Activated CD4-positive, CD25-positive, alpha-beta regulatory T cell treated with anti-CD3 and anti-CD28 coated beads, Interleukin-2, amount 50 U/mL, for 16 hours (primary cell): ENCODE measurements at places on chromosomes 6 and 20.

DNA sequence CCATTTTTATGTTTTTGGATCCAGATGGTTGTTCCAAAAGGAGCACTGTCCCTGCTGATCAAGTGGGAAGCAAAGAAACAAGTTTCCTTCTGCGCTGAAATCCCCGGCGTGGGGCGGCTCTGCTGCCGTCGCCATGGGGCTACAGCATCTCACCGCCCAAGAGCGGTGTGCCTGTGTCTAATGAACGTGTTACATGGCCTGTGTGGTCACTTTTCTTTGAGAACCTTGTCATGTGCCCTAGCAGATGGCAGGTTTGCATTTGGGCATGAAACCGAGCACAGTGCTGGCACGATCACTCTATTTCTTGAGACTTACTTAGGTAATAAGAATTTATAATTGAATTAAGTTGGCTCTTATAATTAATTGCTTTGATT, 51.9 kb downstream of the ZDHHC14 start:
- DNase-seq: no peak

DNA sequence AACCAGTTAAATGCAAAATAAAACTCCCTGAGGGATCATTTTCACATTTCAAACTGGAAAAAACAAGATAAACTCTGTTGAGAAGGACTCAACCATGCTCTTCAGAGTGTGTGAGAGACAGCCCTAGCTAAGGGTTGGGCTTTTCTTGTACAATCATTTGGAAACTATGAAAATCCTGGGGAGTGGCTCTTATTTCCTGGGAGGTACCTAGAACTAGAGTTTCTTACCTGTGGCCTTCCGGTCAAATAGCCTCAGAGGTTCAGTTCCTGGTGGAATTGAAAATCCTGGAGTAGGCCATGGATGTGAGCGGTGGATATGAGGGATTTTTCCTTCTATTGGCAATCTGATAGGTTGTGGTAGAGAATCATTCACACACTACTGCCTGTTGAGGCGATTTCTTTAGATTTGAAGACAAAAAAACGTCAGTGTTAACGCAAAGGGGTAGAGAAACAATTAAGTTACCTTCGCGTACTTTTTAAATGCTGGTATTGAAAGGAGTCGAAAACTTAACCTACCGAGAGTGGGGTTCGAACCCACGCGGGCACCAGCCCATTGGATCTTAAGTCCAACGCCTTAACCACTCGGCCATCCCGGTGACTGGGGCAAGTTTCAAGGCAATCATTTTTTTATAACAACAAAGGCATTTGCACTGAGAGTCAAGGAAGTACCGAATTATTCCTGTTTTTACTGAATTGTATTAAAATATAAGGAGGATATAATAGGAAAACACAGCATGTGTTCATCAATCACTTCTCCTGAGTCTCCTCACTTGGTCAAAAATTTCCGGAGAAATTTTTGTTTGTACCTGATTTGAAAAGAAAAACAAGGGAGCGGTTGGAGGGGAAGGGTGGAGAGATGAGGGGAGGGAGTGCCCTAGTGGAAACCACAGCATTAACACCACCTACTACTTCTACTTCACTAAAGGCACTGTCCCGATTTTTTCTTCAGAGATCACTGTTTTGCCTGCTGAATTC, 191.3 kb downstream of the OR2B2 start:
- DNase-seq: no peak

- no peak for DNase-seq
Measured at GRCh38 chr20:50690650-50691572, at the start of gene RIPOR3. TSS of gene RIPOR3 (minus strand) at chr20:50691542. CDS start at chr20:50691128, 414 bp downstream.

GRCh38 chr6:159594750-159595117, 98.3 kb downstream of the SOD2 start:
- no peak for DNase-seq

- DNase-seq: no peak
Measured at GRCh38 chr6:128525406-128525805, 5.0 kb upstream of the PTPRK start.

DNA sequence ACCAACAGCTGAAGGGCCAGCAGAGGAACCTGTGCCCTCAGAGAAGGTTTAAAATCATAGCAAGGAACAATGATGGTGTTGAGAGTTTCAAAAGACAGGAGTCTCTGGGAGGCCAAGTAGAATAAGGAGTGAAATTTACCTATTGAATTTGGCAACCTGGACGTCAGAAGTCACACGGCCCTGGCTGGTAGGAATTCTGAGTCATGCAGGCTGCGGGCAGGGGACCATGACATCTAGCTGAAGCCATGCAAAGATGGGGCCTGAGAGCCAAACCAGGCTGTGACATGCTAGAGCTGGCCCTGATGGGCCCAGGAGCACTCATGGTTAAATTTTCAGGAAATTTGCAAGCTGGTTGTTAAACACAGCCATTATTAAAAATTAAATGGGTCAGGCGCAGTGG, 64.0 kb upstream of the SNX9 start:
- DNase-seq: no peak

DNA sequence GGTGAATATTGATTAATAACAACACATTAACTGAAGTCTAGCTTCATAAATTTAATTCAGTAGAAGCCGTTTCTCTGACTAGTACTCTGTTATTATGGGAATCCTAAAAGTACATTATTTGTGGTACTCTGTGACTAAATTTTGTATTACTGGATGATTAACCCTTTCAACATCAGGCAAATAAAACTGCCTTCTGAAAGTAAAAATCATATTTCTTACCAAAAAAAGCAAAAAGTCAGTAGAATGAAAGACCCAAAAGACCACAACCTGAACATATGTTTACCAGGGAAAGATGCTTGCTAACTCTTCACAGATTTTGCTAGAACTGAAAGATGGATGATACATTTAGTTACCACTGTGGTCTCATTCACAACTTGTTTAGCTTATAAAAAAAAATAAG, 73.2 kb downstream of the AHI1 start:
- DNase-seq: no peak

DNA sequence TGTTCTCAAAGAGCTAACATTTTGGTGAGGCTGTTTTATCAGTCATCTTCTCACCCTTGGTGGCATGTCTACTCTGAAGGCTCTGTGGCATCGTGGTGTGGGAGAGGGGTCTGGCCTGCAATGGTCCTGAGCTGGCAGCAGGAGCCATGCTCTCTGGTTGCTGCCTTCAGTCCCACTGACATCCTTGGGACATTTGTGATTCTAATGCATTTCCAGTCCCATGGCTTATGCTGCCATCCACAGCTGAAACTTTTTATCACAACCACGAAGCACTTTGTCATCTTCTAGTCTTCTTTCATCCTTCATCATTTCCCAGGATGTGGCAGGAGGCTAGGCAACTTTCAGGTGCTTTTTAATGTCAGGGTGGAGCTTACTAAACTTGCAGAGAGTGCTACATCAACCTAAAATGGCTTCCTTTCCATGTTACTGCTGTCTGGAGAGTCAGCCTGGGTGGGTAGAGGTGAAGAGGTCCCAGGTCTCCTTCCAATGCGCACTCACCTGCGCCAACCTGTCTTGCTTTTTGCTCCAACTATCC, 77.1 kb downstream of the GPR63 start:
- DNase-seq: no peak

DNA sequence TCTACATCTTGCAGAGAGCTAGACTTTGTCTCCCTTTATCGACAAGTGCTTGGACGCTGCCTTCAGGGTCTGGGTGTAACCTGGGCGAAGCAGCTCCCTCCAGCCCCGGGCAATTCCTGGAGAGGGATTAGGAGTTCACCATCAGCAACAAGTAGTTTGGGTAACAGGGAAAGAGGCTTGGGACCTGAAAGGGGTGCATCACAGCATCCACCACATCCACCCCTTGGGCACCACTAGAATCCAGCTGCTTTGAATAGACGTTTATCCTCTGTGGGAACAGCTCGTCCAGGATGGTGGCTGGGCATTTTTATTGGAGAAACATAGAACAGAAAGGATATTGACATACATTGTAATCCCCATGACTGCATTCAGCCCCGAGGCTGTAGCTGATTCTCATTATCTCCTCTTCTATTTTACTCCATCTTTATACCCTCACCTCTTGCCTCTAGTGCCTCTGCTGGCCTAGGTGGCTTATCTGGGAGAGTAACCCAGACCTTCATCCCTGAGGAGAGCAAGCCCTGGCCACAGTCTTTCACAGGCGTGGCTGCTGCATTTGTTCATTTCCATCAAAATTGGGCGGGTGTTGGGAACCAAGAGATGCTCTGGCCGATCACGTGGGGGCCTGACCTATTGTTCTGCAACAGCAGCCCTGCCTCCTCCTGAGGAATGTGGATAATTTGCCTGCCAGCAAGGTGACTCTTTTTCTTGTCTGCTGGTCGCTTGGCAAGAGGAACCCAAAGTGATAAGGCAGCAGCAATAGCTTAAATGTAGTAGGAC, 109.2 kb upstream of the RALGAPA2 start:
- DNase-seq: no peak

DNA sequence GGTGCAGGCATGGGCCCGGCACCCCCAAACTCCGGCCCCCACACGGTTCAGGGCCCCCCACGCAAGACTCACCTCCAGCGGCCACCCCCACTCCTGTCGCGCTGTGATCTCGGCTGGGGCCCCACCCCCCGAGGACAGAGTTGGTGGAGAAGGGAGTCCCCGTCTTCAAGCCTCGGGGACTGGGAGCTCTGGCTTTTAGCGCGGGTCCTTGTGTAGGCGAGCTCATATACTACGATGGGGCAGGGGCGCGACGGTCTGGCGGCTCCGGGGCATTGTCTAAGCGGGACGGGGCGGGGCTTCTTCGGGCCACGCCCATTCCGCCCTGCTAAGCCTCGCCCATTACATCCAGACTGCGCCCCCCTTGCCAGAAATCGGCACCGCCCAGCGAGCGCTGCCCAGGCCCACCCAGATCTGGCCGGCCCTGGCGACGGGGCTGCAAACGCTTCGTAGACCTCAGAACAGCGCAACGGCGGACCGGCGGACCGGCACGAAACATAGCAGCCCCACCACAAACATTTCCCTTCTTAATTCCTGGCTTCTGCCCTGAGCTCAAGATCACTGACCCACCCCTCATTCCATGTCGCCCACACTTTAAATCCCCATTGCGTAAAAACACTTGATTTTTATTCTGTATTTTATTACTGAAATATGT, 1.0 kb upstream of the DDAH2 start:
- no peak for DNase-seq

GRCh38 chr6:159754959-159755914, 6.6 kb upstream of the ACAT2 start:
- DNase-seq: no peak

GRCh38 chr6:44699082-44699481, 311.6 kb downstream of the CDC5L start:
- DNase-seq: no peak

DNA sequence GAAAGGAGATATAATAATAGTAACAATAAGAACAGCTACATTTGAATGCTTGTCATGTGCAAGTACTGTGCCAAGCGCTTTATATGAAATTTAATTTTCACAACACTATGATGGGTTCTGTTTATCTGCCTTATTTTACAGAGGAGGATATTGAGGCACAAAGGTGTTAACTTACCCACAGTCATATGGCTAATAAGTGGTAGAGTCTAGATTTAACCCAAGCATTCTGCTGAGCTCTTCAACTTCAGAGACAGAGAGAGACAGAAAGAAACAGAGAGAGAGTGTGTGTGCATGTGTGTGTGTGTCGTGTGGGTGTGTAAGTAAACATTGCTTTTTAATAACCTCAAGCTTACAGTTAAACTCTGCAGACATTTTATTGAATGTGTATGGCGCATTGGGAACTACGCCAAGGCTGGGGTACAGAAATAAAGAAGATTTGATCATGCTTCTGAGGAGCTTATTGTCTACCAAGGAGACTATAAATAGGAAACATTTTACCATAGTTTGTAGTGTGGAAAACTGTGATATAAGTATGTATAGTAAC, 12.9 kb downstream of the TBPL1 start:
- no peak for DNase-seq

- DNase-seq: no peak
Measured at GRCh38 chr6:168397012-168397411, 44.0 kb upstream of the SMOC2 start.

DNA sequence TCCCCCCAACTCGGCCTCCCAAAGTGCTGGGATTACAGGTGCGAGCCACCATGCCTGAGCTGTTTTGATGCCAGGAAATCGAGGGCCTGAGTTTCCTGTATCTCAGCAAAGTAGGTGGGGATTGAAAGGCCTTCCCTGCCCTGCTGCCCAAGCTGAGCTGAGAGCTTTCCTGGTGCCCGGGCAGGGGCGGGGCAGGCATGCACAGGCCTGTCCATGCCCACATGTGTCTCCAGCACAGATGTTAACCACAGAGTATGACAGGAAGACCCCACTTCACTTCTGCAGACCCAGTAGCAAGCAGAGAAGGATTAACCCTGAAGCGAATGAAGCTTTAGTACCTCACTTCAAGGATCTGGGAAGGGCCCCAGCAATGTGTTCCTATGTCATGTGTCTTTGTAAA, 66.0 kb downstream of the GPR6 start:
- DNase-seq: no peak

DNA sequence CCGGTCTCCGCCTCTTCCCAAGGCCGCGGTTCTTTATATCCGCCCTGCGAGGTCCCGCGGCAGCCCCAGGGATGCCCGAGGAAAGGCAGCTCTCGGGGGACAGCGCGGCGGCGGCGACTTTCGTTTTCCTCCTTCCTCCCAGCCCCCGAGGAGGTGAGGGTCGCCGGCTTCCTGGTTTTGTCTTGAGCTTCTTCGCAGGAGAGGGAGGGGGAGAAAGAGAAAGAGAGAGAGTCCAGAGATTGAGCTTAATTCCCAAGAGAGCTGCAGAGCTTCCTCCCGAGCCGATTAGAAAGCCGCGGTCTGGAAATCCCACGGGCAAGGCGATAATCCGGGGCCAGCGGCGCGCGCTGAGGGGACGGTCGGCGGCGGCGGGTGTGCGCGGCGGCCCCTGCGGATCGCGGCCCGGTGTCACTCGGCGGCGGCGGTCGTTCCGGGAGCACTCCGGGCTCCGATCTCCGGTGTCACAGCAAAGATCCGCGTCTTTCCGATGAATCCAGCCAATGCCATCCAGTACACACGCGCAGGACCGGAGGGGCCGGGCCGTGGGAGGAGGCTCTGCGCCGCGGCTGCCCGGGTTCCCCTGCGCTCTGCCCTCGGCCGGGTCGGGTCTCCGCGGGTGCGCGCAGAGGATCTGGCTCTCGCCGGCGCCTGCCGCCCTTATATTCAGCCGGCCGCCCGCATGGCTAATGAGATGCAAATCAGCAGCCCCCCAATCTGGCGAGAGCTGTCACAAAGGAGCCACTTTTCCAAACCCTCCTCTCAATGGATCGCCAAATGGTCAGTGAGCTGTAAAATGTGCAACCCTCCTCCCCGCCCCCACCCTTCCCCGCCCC, at the start of gene DLL1:
DLL1 (minus strand) TSS at position 783 of the 833 bp plus-strand sequence. CDS start 939 bp downstream, outside the sequence.
- no peak for DNase-seq
